Mesothelial cell of epicardium (in vitro differentiated cells): ENCODE measurements at places on chromosomes 16 and 17.

GRCh38 chr17:78576389-78577112 is 645 bp downstream of the DNAH17 start:
- DNase-seq: no peak
- no peaks in the 10 kb centered on the region for H3K36me3 ChIP-seq
- no peaks in the 10 kb centered on the region for H3K4me1 ChIP-seq

GRCh38 chr16:86424985-86425384 is 85.3 kb upstream of the FOXF1 start:
- no peak overlapping the region for H3K27ac ChIP-seq
- no peaks in the 10 kb centered on the region for H3K36me3 ChIP-seq
- DNase-seq: no peak
- no peak overlapping the region for H3K4me3 ChIP-seq
- H3K4me1 ChIP-seq: peaks cover 23% of the 10 kb centered on the region

DNA sequence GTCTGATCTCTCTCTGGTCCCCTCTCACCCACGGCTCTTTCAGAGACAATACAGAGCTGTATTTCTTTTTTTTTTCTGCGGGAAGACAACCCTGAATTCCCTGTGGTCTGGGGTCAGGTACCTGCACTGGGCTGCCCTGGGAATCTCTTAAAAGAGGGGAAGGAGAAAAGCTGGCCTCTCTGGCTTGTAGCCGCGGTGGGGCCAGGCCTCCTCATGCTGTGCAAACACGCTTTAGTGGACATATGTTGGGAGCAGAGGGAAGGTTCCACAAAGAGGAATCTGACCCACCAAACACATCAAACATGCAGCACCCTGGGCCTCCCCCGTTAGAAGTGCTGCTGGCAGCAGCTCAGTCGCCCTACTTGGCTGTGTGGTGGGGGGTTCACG is 143.7 kb upstream of the ZFHX3 start:
- DNase-seq: no peak
- no peaks in the 10 kb centered on the region for H3K36me3 ChIP-seq
- no peak overlapping the region for H3K4me3 ChIP-seq
- peaks cover 11% of the 10 kb centered on the region for H3K27me3 ChIP-seq
- H3K27ac ChIP-seq: peak overlapping the region; percentile 21

- no peaks in the 10 kb centered on the region for H3K27me3 ChIP-seq
- no peak overlapping the region for H3K4me3 ChIP-seq
- no peak for DNase-seq
- peaks cover 3% of the 10 kb centered on the region for H3K4me1 ChIP-seq
- H3K36me3 ChIP-seq: no peaks in the 10 kb centered on the region
Observed at GRCh38 chr16:63442246-63442645, 1406.0 kb upstream of the CDH8 start.

GRCh38 chr17:45333702-45334092 is 16.9 kb upstream of the MAP3K14 start:
- DNase-seq: no peak
- H3K27ac ChIP-seq: no peak overlapping the region
- peaks cover 9% of the 10 kb centered on the region for H3K27me3 ChIP-seq
- H3K4me1 ChIP-seq: no peaks in the 10 kb centered on the region
- H3K4me3 ChIP-seq: no peak overlapping the region

- H3K27me3 ChIP-seq: peaks cover 6% of the 10 kb centered on the region
- H3K36me3 ChIP-seq: no peaks in the 10 kb centered on the region
- H3K4me3 ChIP-seq: no peak overlapping the region
Observed at GRCh38 chr16:57013902-57014301, 24.5 kb downstream of the NLRC5 start.

DNA sequence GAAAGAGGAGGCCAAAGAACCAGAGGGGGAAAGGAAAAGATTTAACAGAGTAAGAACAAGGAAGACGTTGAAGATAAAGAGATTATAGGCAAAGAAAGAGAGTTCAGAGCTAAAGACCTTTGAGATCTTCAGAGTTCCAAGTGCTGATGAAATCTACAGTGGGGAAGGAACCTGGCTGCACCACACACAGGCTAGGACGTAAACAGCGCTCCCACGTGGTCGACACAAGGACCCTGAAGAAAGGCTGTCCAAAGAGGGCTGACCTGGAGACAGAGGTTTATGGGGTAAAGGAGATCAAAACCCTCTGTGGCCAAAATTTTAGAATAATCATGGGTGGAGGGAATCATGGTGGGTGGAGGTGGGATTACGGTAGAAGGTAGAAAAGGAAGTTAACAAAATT is 121.6 kb downstream of the PMP22 start:
- peaks cover 4% of the 10 kb centered on the region for H3K4me1 ChIP-seq
- H3K27me3 ChIP-seq: peaks cover 21% of the 10 kb centered on the region
- no peaks in the 10 kb centered on the region for H3K36me3 ChIP-seq
- DNase-seq: no peak
- H3K4me3 ChIP-seq: no peak overlapping the region
- H3K27ac ChIP-seq: no peak overlapping the region

DNA sequence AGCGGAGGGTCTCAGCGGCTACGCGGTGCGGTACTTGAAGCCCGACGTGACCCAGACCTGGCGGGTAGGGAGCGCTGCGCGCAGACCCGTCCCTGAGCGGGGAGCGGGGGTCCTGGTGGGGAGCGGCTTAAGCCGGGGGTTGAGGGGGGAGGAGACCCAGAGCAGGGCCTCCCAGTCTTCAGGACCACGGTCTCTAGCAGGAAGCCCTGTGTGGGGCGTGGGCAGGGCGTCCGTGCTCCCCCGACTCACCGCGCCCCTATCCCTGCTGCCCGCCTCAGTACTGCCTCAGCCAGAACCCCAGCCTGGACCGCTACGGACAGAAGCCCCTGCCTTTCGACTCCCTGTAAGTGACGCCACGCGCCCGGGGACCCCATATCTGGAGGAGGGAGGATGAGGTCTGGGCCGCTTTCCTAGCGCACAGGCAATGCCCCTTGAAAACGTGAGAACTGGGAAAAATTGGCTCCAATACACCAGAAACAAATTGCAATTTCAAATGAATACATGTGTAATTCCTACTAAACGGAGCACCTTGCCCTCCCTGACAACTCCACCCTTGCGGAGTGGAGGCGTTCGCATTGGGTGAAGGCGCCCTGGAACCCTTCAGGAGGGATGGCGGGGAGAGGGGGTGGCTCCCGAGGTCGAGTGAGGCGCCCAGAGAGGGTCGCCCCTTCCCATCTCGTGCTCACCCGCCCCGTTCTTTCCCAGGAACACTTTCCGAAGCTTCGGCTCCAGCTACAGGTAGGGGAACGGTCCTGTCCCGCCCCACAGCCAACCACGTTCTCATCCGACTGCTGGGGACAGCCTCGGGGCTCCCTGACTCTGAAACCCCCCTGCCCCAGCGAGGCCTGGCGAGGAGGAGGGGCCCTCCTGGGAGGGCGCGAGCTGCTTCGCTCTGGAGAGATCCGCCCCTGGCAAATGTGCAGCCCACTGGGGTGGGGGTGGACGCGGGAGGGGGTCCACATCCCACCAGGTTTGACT is 14.6 kb upstream of the CNGB1 start:
- H3K4me3 ChIP-seq: peak overlapping the region; percentile 82
- peaks cover 10% of the 10 kb centered on the region for H3K4me1 ChIP-seq
- H3K27ac ChIP-seq: no peak overlapping the region
- H3K27me3 ChIP-seq: peaks cover 38% of the 10 kb centered on the region
- no peak for DNase-seq

GRCh38 chr17:44928950-44929720 is 13.8 kb upstream of the GFAP start:
- H3K4me1 ChIP-seq: no peaks in the 10 kb centered on the region
- no peak overlapping the region for H3K4me3 ChIP-seq
- DNase-seq: no peak
